ENCODE measurements at places on chromosomes 7 and 10. TPM values are rescaled to one million over a fixed set of nuclear protein-coding genes. Genes with fewer than 3 reads are reported as not detected.

GRCh38 chr7:2472739-2473138, 3.5 kb downstream of the GRIFIN start:
- DNase-seq: no peak

GRCh38 chr10:91616137-91616536, 16.7 kb downstream of the PPP1R3C start:
- no peak for DNase-seq

DNA sequence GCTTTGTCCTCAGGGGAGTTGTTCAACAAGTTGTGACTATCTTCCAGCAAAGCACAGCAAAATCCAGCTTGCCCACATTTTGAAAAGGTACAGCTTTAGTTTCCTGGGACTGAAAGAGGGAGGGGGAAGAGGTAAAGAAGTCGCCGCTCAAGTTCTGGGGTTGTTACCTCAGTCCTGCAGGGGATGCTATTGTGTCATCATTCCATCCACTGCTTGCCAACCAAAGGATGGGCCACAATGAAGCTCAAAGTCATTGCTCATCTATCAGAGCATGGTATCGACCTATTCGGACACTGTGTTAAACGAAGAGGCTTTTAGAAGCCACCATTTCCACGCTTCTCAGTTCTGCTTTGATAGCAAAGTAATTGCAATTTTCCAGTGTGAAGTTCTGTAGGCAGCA, 34.3 kb downstream of the NPY start:
- DNase-seq: no peak

The CRYGN gene
- 3.5 TPM for polyA plus RNA-seq

The CDNF gene
- 2.0 TPM for polyA plus RNA-seq

All from renal cortex interstitium (tissue), 15 donors.